ENCODE measurements at places on chromosomes 5 and 9. TPM values are rescaled to one million over a fixed set of nuclear protein-coding genes. Genes with fewer than 3 reads are reported as not detected.

TXN gene
- total RNA-seq = 734 TPM

MYO10 gene
- total RNA-seq = 41.3 TPM

PCDHB13 gene
- total RNA-seq = not detected

CETN3 gene
- total RNA-seq = 21.4 TPM

MEIKIN gene
- not detected for total RNA-seq
